ENCODE measurements at places on chromosomes 13 and 19. TPM values are rescaled to one million over a fixed set of nuclear protein-coding genes. Genes with fewer than 3 reads are reported as not detected.
A peak's percentile ranks its signal among the peaks of the same experiment; 100 is the strongest.

Gene GNA15
- 100 TPM for total RNA-seq

Gene YJEFN3
- total RNA-seq: 0.17 TPM

DNA sequence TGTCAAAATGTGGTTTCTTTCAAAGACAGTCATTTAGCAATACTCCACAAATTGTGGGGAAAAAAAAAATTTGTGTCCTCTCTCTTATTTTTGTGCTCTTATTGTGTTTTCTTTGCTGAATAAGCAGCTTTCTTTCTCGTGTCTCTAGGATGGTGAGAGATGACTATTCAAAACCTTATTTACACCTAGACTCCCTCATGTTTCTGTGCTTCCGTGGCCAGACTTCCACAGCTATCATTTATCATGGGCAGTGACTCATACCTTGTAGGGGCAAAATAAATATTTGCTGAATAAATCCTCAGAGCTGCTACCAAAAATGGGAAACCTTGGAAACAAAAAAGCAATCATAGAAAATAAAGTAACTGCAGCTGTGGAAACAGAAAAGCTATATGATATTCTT, 204.9 kb upstream of the MIR17HG start:
- peak; percentile 2 for DNase-seq

GRCh38 chr13:60765700-60766411, 368.8 kb downstream of the TDRD3 start:
- DNase-seq: no peak

DNA sequence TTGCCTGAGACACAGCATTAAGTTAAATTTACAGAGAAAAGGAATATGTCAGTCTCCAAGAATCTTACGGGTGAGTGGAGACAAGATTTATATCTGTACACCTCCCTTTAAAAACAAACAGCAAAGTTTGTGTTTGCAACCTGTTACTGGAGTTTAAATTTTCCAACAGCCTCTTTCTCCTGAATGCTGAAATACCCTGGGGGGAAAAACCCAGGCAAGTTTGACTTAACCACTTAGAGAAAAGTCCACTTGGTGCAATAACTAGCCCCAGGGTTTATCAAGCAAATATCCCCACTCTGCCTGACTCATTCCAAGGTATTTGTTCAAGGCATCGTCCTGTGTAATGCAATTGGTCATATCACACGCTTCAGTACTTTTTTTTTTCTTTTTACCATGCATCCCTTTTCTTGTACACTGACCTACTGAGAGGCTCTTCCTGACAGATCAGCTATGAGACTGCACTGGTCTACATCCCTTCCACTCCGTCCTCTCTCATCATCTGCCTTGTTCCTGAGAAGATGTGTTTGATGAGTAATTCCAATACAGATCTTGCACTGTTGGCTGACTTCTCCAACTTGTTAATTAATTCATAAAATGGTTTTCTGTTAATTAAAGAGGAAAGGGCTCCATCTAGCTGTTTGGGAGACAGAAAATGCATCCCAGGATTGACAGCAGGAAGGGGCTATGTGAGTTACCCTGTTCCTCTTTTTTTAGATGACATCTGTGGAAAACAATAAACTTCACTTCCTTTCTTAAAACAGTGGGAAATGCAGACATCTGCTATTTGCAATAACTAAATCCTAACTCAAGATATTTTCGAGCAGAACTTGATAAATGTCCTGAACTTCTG, 212.5 kb upstream of the IRS2 start:
- peak; percentile 97 for DNase-seq

DNA sequence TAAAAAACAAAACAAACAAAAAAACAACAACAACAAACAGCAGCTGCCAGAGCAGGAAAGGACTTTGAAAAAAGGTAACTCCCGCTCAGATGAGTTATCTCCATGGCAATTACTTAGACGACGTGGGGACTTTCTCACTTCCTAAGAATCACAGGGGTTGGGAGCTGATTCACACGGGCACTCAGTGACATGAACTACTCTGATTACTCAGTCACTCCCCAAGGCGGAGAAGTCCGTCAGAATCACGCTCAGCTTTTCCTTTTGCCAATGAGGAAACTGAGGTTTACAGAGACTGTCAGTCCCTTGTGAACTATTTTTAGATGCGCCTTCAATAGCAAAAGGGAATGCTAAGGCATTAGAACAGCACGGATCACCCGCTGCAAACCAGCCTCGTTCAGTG, 32.3 kb upstream of the MATK start:
- no peak for DNase-seq

DNA sequence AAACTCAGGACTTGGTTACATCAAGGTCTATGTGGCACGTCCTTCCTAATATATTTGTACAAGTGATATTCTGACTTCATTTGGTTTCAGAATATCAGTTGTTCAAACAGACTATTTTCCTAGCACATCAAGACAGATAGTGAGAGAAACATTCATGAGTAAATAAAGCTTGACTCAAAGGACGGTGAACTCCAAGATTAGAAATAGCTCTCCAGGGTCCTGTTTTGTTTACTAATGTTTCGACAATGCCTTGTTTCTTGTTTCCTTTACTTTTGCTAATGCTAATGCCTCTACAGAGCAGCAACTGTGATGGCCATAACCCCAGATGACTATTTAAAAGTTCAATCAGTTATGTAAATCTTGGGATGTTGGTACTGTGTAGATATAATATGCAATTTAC, 313.9 kb downstream of the KLF12 start:
- no peak for DNase-seq

DNA sequence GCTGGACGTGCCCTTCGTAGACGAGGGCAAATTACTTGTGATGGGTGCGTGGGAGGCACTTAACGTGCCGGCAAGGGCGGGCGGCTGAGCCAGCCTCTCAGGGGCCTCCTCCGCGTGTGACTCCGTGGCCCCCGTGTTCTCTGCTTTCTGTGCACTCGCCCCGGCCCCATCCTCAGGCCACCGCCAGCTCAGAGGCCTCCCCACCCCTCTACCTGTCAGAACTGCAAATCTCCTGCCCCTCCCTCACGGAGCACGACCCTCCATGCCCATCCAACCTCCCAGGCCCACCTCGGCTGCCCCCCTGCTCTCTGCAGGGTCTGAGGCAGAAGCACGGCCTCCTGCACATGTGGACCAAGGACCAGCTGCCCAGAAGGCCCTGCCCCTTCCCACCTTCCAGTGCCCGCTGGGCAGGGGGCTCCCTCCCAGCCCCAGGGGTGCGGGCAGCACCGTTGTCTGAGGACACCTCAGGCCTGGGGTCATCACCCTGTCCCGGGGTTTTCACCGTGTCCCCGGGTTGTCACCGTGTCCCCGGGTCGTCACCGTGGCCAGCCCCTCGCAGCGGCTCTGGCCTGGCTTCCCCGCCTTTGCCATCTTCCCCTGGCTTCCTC, 44.5 kb downstream of the TMEM255B start:
- no peak for DNase-seq
